Dermis blood vessel endothelial cell (primary cell): ENCODE measurements at places on chromosomes 7 and 10. TPM values are rescaled to one million over a fixed set of nuclear protein-coding genes. Genes with fewer than 3 reads are reported as not detected.

GNAT3 gene
- not detected in 2 replicates for total RNA-seq

DNA sequence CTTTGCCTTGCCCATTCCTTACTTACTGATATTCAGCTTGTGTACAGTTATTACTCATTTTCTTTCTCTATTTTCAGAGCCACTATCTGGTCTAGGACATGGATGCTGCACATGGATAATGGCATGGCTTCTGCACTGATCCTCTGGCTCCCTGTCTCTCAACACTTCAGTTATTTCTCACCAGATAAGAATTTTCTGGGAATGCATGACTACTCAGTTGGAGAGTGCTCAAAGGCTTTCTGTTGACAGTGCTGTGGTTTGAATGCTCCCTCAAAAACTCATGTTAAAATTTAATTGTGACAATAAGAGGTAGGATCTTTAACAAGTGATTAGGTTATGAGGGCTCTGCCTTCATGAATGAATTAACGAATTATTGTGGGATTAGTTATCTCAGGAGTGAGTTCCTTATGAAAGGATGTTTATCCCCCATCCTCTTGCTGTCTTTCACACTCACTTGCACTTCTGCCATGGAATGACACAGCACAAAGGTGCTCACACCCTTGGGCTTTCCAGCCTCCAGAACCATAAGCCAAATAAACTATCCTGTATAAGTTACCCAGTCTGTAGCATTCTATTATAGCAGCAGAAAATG is 16.1 kb upstream of the PIK3CG start:
- DNase-seq: no peak

GRCh38 chr10:100303724-100304319 is 17.3 kb upstream of the BLOC1S2 start:
- peak; percentile 42 for DNase-seq

DNA sequence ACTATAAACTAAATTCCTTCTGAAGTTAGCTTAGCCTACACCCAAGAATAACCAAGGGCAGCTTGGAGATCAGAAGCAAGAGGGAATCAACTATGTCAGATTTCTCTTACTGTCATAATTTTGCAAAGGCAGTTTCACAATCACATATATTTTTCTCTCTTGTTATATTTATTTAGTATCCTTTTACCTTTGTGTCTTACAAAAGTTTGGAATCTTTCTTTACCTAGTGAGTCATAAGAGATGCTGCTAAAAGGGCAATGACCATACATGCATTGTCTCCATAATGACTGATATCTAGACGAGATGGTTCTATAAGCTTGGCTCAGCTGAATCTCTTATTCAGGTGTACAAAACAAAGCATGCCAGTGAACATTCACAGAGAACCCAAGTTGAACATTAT is 61.1 kb downstream of the PPP1R17 start:
- no peak for DNase-seq

DNA sequence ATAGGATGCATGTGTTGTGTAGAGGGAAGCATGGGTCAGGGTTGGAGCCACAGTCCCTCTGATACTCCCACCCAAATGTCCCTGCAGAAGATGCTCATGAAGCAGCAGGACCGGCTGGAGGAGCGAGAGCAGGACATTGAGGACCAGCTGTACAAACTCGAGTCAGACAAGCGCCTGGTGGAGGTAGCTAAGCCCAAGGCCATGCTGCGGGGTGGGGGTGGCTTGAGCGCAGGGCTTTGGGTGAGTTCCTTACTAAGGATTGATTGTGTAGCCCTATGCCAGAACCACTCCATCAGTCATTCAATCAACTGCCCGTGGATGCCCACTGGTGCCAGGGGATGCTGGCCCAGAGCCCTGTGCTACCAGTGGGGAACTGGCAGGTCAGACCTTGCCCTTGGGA is 10.3 kb downstream of the TRIM8 start:
- no peak for DNase-seq

GRCh38 chr7:141950806-141951205 is 4.0 kb upstream of the CLEC5A start:
- DNase-seq: no peak

CALHM1 gene
- not detected in 2 replicates for total RNA-seq

DNA sequence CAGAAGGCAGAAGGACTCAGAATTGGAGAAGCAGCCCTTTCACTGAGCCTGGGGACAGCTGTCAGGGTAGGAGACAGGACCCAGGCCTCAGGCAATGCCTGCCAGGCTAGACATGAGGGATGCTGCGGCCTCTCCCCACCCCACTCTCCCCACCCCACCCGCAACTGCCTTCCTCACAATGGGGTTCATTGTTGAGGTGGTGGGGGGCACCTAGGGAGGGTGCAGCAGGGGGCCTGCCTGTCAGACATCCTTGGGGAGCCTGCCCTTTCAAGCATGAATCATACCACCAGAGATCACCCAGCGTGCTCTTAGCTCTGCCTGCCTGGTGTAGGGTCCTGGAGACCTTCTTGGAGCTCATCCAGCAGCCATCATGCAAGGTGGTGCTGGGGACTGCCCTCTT is at the start of gene C10orf62:
Gene C10orf62 (plus strand): TSS at position 243 of the 400 bp plus-strand sequence. CDS start 177 bp downstream, outside the sequence.
- no peak for DNase-seq

SORCS1 gene
- not detected in 2 replicates for total RNA-seq

PDK4 gene
- total RNA-seq: 88.9 and 105 TPM in 2 replicates

DNA sequence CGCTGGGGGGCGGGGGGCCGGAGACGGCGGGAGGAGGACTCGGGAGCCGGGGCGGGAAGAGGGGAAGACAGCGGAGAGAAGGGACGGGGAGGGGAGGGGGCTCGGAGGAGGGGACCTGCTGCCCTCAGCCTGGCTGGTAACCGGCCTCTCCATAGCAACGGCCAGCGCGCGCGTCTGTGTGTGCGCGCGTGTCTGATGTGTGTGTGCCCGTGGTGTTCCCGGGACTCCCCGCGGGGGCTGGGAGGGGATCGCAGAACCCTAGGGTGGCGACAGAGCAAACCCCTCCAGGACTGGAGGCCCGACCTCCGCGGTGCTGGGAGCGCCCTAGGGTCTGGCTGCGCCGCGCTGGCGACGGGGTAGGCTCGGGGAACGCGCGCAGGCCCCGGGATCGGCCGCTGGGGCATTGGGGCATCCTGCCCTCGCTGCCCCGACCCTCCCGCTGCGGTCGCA is 356.3 kb downstream of the DNAJB6 start:
- no peak for DNase-seq

- no peak for DNase-seq
Measured at GRCh38 chr7:80902019-80902418, 16.8 kb downstream of the SEMA3C start.

RNLS gene
- 0.51 and 2.7 TPM in 2 replicates for total RNA-seq

MPLKIP gene
- total RNA-seq: 12.5 and 19.1 TPM in 2 replicates

CPA5 gene
- not detected in 2 replicates for total RNA-seq

ZNF777 gene
- 4.9 and 8.5 TPM in 2 replicates for total RNA-seq

GRCh38 chr7:100642534-100642907 is 1.2 kb upstream of the TFR2 start:
- DNase-seq: no peak

DNA sequence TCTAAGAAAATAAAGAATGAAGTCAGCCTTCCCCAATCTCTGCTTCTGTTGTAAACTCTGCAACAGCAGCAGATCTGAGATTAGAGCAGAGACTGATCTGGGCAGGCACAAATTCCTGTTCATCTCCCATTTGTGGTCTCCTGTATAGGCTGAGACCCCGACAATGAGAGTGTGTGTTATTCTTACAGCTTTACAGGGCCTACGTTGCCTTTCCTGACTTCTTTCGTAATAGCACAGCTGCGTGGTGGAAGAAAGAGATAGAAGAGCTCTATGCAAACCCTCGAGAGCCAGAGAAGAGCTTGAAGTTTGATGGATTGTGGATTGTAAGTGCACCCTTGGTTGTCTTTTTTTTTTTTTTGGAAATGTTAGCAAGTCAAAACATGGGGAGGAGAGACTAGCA is 72.1 kb downstream of the PRSS58 start:
- no peak for DNase-seq

DNA sequence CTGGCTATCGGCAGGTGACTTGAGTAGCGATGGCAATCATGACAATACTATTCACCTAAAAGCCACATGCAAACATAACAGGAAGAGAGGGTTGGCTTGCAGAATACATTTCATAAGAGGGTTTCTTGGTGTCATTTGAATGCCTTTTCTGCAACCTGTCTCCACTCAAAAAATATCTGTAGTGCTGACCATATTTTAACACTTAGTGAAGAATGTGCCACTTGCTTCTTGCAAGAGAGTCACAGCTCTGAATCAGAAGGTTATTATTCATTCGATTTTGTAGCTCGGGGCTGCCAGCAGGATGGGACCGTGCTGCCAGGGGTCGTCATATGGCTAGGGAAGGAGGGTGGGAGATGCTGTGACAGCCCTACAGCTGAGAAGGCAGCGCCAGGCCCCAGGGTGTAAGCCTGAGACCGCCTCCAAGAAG is 152.0 kb upstream of the PITRM1 start:
- DNase-seq: no peak

DNA sequence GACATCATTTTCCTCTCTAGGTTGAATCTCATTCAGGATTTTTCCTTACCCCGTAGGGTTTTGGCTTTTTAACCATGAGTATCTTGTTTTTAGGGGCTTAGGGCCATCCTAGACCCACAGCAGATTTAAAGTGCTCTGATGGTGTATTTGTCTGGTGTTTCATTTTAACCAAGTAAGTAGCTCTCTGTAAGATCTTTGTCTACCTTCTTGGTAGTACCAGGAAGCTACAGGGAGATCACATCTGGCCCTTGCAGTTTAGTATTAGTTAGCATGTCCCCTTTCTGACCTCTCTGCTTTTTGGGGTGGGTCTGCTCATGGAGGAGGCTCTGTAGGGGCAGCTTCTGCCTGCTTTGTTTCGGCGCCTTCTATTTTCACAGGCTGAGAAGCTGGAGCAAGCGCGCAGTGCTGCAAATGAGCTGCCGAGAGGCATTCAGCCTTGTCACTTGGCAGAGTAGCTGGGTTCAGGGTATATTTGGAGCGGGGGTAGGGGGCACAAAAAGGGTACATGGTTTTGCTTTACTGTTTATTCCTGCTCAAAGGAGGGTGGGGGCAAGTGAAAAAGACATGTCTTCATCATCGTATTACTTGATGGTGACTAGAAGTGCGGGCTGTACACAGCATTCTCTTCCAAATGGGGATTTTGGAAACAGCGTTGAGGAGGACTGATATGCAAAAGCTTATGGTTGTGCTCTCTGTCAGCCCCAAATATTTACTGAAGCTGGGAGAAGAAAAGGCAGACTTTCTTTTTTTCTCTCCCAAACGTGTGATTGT is 146.3 kb downstream of the CELF2 start:
- no peak for DNase-seq

RAMP3 gene
- 114 and 116 TPM in 2 replicates for total RNA-seq

DNA sequence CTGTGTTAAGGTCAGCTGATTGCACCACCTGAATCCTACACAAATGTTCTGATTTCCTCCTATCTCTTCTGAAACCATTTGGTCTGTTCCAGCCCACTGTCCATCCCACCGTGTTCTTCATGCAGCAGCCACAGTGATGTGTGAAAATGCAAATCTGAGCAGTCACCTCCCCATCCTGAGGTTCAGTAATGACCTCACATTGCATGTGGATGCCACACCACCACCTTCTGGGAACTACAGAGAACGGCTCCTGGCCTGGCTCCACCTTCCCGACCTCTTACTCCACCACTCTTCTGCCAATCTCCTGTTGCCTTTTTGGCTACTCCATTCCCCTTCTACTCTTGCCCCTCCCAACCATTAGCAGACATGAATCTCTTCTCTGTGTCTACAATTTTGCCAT is 244.4 kb downstream of the TNS3 start:
- peak; percentile 9 for DNase-seq

GRCh38 chr7:106270122-106270977 is 14.4 kb downstream of the NAMPT start:
- no peak for DNase-seq

ARHGEF35 gene
- total RNA-seq: under 0.01 and 0.23 TPM in 2 replicates

ZNHIT1 gene
- 70.9 and 122 TPM in 2 replicates for total RNA-seq

LLCFC1 gene
- not detected in 2 replicates for total RNA-seq

DNA sequence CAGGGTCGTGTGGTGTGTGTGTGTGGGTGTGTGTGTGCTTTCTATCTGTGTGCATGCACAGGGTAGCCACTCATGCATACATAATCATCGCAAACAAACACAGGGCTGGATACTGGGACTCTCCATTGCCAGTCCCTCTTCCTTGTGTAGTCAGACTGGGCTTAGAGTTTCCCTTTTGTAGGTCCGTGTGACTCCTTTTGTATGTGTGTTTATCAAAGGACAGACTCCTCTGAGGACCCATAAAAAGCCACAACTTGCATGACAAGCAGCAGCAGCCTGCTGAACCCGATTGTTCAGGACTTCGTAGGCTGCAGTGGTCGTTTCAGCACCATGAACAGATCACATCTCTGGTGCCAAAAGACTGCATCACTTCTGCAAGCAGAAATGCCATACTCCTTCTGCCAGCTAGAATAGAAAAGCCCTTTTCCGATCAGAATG is 895 bp downstream of the VSTM2A start:
- DNase-seq: peak; percentile 10

DNA sequence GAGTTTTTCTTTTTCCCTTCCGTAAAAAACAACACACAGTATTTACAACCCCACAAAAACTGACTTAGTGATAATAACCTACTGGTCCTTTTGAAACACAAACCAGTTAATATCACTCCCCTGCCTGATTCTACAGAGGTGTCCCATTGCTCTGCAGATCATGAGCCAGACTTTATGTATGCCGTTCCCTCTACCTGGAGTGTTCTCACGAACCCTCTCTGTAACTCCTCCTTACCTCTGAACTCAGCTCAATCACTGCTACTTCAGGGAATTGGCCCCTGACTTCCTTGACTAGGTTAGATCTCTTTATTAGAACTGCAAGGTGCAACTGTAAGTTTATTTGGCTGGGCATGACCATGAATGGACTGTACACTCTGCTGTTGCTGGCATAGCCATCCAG is 1.6 kb upstream of the LGI1 start:
- no peak for DNase-seq

GRCh38 chr10:109592391-109592790 is 330.9 kb downstream of the XPNPEP1 start:
- DNase-seq: no peak

DNA sequence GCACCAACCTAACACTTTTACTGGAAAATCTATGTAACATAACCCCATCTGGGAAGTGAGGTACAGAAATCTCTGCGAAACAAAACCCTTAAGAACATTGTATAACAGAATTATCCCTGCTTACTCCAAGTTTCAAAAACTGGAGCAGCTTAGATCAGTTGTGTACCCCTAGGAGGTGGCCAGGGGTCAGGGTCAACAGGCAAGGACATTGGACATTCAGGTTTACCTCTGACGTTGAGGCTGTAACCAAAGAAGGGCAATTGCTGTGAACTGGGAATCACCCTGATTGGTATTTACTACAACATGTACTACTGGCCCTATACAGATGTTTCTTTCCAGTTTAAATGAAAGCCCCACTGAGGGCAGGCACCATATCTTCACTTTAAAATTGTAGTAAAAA is 13.1 kb downstream of the SFXN3 start:
- DNase-seq: no peak
